Calu3 (cell line): ENCODE measurements at places on chromosomes 2 and 18. TPM values are rescaled to one million over a fixed set of nuclear protein-coding genes. Genes with fewer than 3 reads are reported as not detected.

Gene GAL3ST2
- total RNA-seq, result 0.27 TPM in 1 of 2 replicates, not detected in the other

GRCh38 chr2:226705965-226706364, 93.7 kb downstream of the IRS1 start:
- H3K4me1 ChIP-seq, result peaks cover 11% of the 10 kb centered on the region
- no peaks in the 10 kb centered on the region for H3K36me3 ChIP-seq
- no peak overlapping the region for H3K4me3 ChIP-seq
- H3K27me3 ChIP-seq, result no peaks in the 10 kb centered on the region
- no peak for DNase-seq

DNA sequence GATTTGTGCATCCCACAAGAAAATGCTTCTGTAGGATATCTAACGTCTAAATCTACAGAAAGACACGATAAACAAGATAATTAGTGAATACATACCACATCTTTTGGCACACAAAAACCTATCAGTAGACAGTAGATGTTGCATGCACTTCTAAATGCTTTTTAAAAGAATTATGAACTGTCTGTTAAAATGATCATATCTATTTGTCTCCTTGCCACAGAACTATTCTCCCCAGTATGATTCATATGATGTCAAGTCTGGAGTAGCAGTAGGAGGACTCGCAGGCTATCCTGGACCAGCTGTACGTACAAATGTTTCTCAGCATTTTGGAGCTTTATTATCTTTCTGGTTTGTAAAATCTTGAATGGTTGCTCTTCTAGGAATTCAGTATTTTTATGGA, 12.7 kb downstream of the COL3A1 start:
- H3K4me3 ChIP-seq, result no peak overlapping the region
- no peaks in the 10 kb centered on the region for H3K4me1 ChIP-seq
- H3K27ac ChIP-seq, result no peak overlapping the region
- no peaks in the 10 kb centered on the region for H3K27me3 ChIP-seq

Gene PJVK
- 2.6 and 4.3 TPM in 2 replicates for total RNA-seq

GRCh38 chr18:79195716-79196683, 126.8 kb downstream of the ATP9B start:
- no peaks in the 10 kb centered on the region for H3K36me3 ChIP-seq
- no peaks in the 10 kb centered on the region for H3K27me3 ChIP-seq
- no peak for DNase-seq
- no peak overlapping the region for H3K4me3 ChIP-seq
- H3K4me1 ChIP-seq, result no peaks in the 10 kb centered on the region

DNA sequence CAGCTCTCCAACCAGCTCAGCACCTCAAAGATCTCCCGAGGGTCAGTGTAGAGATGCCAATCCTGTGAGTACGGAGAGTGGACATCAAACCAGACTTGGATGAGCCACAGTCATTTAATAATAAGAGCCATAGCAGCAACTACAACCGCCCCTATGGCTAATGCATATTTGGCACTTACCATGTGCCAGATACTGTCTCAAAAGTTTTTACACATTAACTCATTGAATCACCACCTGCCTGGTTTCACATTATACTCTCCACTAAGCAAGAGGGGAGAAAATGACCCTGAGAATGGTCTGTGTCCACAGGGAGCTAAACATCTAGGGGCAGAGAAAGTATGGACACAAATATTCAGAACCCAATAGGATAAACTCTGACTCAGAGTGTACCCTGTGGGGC, 2.6 kb downstream of the CNPPD1 start:
- peak overlapping the region; percentile 16 for H3K4me3 ChIP-seq
- peaks cover 27% of the 10 kb centered on the region for H3K4me1 ChIP-seq
- no peak for DNase-seq
- peaks cover 50% of the 10 kb centered on the region for H3K36me3 ChIP-seq

- H3K4me3 ChIP-seq, result no peak overlapping the region
- no peaks in the 10 kb centered on the region for H3K4me1 ChIP-seq
- DNase-seq, result no peak
- peaks cover 9% of the 10 kb centered on the region for H3K27me3 ChIP-seq
Observed at GRCh38 chr2:60313470-60314172, 239.8 kb downstream of the BCL11A start.

Gene RNF144A
- 13.7 and 15.4 TPM in 2 replicates for total RNA-seq

GRCh38 chr2:215637651-215638050, 201.8 kb upstream of the FN1 start:
- H3K27me3 ChIP-seq, result no peaks in the 10 kb centered on the region
- no peak overlapping the region for H3K27ac ChIP-seq
- no peak for DNase-seq
- no peaks in the 10 kb centered on the region for H3K36me3 ChIP-seq

DNA sequence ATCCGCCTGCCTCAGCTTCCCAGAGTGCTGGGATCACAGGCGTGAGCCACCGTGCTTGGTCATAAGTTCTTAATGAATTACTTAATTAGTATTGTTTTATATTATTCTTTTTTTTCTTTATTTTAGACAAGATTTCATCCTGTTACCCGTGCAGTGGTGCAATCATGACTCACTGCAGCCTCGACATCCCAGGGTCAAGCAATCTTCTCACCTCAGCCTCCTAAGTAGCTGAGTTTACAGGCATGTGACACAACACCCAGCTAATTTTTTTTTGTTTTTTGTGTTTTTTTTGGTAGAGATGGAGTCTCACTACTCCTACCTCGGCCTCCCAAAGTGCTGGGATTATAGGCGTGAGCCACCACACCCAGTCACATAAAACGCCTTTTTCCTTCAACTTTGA, 17.3 kb downstream of the C2orf42 start:
- H3K4me1 ChIP-seq, result peaks cover 10% of the 10 kb centered on the region
- H3K36me3 ChIP-seq, result peaks cover 17% of the 10 kb centered on the region
- DNase-seq, result no peak
- no peak overlapping the region for H3K4me3 ChIP-seq
- no peaks in the 10 kb centered on the region for H3K27me3 ChIP-seq

GRCh38 chr2:164935118-164936101, 19.9 kb downstream of the SLC38A11 start:
- H3K4me1 ChIP-seq, result peaks cover 35% of the 10 kb centered on the region
- H3K36me3 ChIP-seq, result peaks cover 5% of the 10 kb centered on the region
- DNase-seq, result no peak
- H3K27ac ChIP-seq, result peak overlapping the region; percentile 62

DNA sequence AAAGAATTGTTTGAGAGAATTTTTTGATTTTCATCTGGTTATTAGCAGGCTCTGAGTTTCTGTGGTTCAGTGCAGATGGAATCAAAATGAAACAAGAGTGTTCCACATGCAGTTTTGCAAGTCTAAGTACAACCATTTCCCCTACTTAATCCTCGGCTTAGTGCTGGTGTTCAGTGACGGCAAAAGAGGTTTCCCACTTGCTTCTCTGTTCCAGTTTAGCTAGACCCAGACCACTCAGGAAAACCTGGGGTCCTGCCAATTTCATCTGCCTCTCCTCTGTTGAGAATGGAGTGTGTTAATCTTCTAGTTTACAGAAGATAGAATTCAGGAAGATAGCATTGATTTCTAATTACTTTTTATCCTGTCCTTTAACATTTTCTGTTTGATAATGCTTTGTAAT, 996.2 kb upstream of the FANCL start:
- no peaks in the 10 kb centered on the region for H3K4me1 ChIP-seq
- H3K27ac ChIP-seq, result no peak overlapping the region
- H3K36me3 ChIP-seq, result no peaks in the 10 kb centered on the region
- H3K4me3 ChIP-seq, result no peak overlapping the region
- no peaks in the 10 kb centered on the region for H3K27me3 ChIP-seq

DNA sequence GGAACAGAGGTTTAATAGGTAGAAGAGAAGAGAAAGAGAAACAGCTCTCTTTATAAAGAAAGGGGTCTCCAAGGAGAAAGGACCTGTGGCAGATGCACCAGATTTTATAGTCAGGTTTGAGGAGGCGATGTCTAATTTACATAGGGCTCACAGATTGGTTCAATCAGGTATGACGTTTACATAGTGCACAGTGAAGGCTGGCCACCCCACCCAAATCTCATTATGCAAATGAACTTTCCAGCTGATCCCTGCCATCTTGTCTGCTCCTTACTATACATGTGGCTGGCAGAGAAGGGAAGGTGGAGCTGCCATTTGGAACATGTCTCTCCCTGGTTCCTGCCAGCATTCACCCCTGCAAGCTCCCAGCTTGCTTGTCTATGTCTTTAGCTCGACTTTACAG, 557.8 kb downstream of the SUCLG1 start:
- peaks cover 11% of the 10 kb centered on the region for H3K4me1 ChIP-seq
- no peak overlapping the region for H3K4me3 ChIP-seq
- no peaks in the 10 kb centered on the region for H3K36me3 ChIP-seq

- H3K27ac ChIP-seq, result no peak overlapping the region
- DNase-seq, result no peak
- H3K27me3 ChIP-seq, result no peaks in the 10 kb centered on the region
- no peaks in the 10 kb centered on the region for H3K4me1 ChIP-seq
Observed at GRCh38 chr2:217643789-217644301, 358.9 kb downstream of the TNS1 start.
